ENCODE measurements at places on chromosomes 4 and X. TPM values are rescaled to one million over a fixed set of nuclear protein-coding genes. Genes with fewer than 3 reads are reported as not detected.

The ADH6 gene
- 5.2 TPM for total RNA-seq

The HPSE gene
- total RNA-seq, result 87.8 TPM

The PPID gene
- 34.6 TPM for total RNA-seq

The PLRG1 gene
- total RNA-seq, result 95.7 TPM

The TMEM271 gene
- total RNA-seq, result 0.21 TPM

The USP26 gene
- total RNA-seq, result not detected

The MAGEB6B gene
- total RNA-seq, result not detected

The SLC9B1 gene
- 1.6 TPM for total RNA-seq

The EMCN gene
- total RNA-seq, result 0.51 TPM

The FAT1 gene
- 188 TPM for total RNA-seq

The OTC gene
- 3.2 TPM for total RNA-seq

The ZAR1 gene
- total RNA-seq, result not detected

The DRD5 gene
- not detected for total RNA-seq

The TSPAN7 gene
- 21.8 TPM for total RNA-seq

The GYPE gene
- not detected for total RNA-seq

The XAGE1B gene
- not detected for total RNA-seq

GRCh38 chrX:136021160-136021559 lies 35.9 kb downstream of the SLC9A6 start:
- no peak overlapping the region for H3K27ac ChIP-seq
- no peaks in the 10 kb centered on the region for H3K27me3 ChIP-seq
- no peak overlapping the region for H3K4me3 ChIP-seq
- no peaks in the 10 kb centered on the region for H3K4me1 ChIP-seq
- peaks cover 15% of the 10 kb centered on the region for H3K36me3 ChIP-seq

DNA sequence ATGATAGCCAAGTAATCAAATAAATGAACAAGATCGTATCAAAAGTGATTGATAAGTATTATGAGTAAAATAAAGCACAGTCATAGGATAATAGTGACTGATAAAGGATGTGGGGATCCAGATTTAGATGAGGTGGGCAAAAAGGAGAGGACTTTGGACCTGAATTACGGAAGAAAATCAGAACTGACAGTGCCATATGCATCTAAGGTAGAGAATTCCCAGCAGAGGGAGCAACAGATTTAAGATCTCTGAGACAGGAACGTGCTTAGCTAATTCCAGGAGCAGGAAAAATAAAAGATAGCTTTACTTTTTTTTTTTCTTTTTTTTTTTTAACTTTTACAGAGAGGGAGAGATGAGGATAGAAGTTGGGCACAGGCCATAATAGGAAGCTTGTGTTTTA lies 189.9 kb downstream of the NWD2 start:
- no peaks in the 10 kb centered on the region for H3K27me3 ChIP-seq
- no peaks in the 10 kb centered on the region for H3K36me3 ChIP-seq
- peaks cover 15% of the 10 kb centered on the region for H3K4me1 ChIP-seq
- no peak overlapping the region for H3K27ac ChIP-seq
- H3K4me3 ChIP-seq, result no peak overlapping the region

GRCh38 chrX:153735274-153735673 lies 10.6 kb downstream of the ABCD1 start:
- H3K36me3 ChIP-seq, result peaks cover 9% of the 10 kb centered on the region
- DNase-seq, result no peak
- H3K4me3 ChIP-seq, result no peak overlapping the region

DNA sequence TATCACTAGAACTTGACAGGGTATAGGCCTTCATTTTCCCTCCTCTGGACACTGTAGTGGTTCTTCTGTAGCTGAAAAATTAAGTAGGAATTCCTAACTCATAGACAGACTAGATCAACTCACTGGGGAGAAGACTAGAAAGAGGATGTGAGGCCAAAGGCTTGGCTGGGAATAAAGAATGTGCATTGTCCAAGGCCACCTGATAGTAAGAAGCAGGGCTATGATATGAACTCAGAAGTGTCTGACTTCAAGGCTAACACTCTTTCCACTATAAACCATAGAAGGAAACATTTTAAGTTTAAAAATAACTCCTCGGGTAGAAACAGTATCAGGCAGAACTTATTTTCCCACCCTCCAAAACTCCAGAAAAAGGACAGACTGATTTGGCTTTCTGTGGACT lies 346.6 kb downstream of the OPHN1 start:
- H3K27me3 ChIP-seq, result no peaks in the 10 kb centered on the region
- no peak overlapping the region for H3K27ac ChIP-seq
- DNase-seq, result no peak
- no peaks in the 10 kb centered on the region for H3K4me1 ChIP-seq
- H3K4me3 ChIP-seq, result no peak overlapping the region
- no peaks in the 10 kb centered on the region for H3K36me3 ChIP-seq

- H3K27ac ChIP-seq, result peak overlapping the region; percentile 35
- DNase-seq, result no peak
- H3K36me3 ChIP-seq, result no peaks in the 10 kb centered on the region
Measured at GRCh38 chr4:15451866-15452765, 17.6 kb upstream of the CC2D2A start.

DNA sequence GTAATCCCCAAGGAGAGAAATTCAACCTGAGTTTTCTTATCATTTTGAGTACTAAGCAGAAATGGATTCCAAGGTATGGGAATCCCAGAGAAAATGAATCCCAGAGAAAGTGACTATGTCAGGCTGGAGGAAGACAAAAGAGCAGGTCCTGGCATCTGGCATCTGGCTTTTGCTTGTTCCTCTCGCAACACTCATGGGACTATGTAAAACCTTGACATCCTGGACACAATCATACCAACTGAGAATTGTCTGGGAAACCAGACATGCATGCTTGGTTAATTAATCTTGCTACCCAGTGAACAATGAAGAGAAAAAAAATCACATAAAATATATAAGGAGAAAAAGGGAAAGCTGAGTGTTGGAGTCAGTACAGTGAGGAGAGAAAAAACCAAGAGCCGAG lies 12.9 kb downstream of the DCAF8L1 start:
- H3K4me1 ChIP-seq, result no peaks in the 10 kb centered on the region
- no peaks in the 10 kb centered on the region for H3K36me3 ChIP-seq
- no peak for DNase-seq

GRCh38 chr4:4268776-4269175 lies 20.8 kb upstream of the TMEM128 start:
- no peak overlapping the region for H3K4me3 ChIP-seq
- no peak for DNase-seq
- no peaks in the 10 kb centered on the region for H3K4me1 ChIP-seq
- H3K27me3 ChIP-seq, result no peaks in the 10 kb centered on the region
- peaks cover 4% of the 10 kb centered on the region for H3K36me3 ChIP-seq

- peaks cover 3% of the 10 kb centered on the region for H3K36me3 ChIP-seq
- peaks cover 43% of the 10 kb centered on the region for H3K4me1 ChIP-seq
- DNase-seq, result no peak
Measured at GRCh38 chr4:113144091-113144490, 94.6 kb downstream of the ANK2 start.

GRCh38 chr4:52550186-52550585 lies 108.9 kb downstream of the USP46 start:
- H3K4me1 ChIP-seq, result peaks cover 31% of the 10 kb centered on the region
- H3K4me3 ChIP-seq, result no peak overlapping the region
- DNase-seq, result no peak
- no peaks in the 10 kb centered on the region for H3K36me3 ChIP-seq
- H3K27me3 ChIP-seq, result no peaks in the 10 kb centered on the region

- H3K36me3 ChIP-seq, result no peaks in the 10 kb centered on the region
- no peaks in the 10 kb centered on the region for H3K27me3 ChIP-seq
- H3K27ac ChIP-seq, result no peak overlapping the region
- no peaks in the 10 kb centered on the region for H3K4me1 ChIP-seq
Measured at GRCh38 chrX:123424546-123424945, 240.5 kb downstream of the GRIA3 start.

DNA sequence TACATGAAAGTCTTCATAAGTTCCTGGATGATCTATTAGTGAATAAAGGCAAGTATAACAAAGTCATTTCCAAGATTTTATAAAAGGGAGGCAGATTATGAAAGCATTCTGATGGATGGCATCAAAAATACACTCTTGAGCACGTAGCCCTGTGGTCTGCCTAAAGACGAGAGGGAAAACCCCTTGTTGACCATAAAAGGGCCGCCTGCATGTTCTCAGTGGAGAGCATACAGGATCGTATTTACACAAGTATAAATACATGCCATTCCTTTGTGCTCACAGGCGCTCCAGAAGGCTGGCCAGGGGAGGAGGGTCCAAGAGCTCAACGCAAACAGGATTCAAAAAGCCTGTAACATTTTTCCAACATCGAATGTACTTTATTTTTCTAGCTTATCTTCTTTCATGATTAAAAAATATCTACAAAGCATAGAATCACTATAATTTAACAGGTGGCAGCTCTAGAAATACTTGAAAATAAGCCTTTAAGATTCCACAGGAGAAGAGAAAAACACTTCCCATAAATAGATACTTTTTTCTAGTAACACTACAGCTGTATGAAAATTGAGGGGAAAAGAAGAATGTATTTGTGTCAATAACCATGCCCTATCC lies 29.6 kb downstream of the PDGFC start:
- DNase-seq, result peak; percentile 68
- peak overlapping the region; percentile 87 for H3K27ac ChIP-seq
- peaks cover 47% of the 10 kb centered on the region for H3K4me1 ChIP-seq
- H3K4me3 ChIP-seq, result peak overlapping the region; percentile 54
- H3K27me3 ChIP-seq, result no peaks in the 10 kb centered on the region

DNA sequence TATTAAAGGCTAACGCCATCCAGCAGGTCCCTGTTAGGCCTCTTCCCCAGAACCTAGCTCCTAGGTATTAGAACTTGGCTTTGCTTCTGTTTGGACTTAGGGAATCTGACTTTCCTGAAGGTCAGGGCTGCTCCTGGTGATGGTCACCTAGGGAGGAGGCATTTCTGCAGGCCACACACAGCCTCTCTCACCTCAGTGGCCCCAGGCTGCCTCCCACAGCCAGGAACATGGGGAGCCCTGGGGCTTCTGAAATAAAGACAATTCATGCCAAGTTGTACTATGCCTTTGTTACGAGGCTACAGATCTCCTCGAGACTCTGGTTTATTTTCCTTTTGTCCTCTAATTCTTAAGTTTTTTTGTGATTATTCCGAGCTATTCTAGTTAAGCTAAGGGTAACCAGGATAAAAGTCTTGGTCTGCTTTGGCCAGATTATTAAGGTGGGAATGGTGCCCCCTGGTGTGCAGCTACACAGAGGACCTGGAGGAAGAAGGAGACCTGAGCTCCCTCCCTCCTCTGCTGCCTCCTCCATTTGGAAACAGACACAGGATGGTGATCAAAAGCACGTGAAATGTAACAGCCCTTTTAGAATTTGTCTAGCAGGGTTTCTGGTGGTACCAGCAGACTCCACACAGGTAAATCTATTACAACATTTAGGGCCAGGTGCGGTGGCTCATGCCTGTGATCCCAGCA lies 131.0 kb downstream of the DCLK2 start:
- no peak overlapping the region for H3K27ac ChIP-seq
- H3K4me1 ChIP-seq, result peaks cover 54% of the 10 kb centered on the region
- H3K4me3 ChIP-seq, result no peak overlapping the region

GRCh38 chr4:131091896-131092295 lies 1995.9 kb downstream of the C4orf33 start:
- peaks cover 3% of the 10 kb centered on the region for H3K4me1 ChIP-seq
- H3K27me3 ChIP-seq, result no peaks in the 10 kb centered on the region
- no peaks in the 10 kb centered on the region for H3K36me3 ChIP-seq
- no peak for DNase-seq
- no peak overlapping the region for H3K27ac ChIP-seq
- H3K4me3 ChIP-seq, result no peak overlapping the region

DNA sequence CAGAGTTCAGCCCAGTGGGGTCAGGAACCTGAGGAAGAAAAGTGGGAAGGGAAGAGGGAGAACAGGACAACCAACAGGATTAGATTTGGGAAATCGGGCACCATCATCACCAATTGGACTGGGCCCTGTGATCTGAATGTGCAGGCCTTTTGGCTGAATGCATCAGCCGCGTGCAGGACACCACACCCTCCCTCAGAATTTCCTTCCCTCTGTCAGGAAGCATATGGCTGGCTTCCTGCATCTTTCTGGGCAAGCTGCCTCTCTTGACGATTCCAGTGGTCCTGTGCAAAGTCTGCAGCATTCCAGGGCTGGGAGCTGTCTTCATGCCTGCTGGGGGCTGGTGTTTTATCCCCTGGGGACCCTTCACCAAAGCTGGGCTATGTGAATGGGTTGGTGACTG lies 16.4 kb downstream of the MAGEA4 start:
- no peaks in the 10 kb centered on the region for H3K36me3 ChIP-seq
- no peaks in the 10 kb centered on the region for H3K4me1 ChIP-seq
- no peaks in the 10 kb centered on the region for H3K27me3 ChIP-seq
- no peak overlapping the region for H3K4me3 ChIP-seq
- no peak overlapping the region for H3K27ac ChIP-seq

DNA sequence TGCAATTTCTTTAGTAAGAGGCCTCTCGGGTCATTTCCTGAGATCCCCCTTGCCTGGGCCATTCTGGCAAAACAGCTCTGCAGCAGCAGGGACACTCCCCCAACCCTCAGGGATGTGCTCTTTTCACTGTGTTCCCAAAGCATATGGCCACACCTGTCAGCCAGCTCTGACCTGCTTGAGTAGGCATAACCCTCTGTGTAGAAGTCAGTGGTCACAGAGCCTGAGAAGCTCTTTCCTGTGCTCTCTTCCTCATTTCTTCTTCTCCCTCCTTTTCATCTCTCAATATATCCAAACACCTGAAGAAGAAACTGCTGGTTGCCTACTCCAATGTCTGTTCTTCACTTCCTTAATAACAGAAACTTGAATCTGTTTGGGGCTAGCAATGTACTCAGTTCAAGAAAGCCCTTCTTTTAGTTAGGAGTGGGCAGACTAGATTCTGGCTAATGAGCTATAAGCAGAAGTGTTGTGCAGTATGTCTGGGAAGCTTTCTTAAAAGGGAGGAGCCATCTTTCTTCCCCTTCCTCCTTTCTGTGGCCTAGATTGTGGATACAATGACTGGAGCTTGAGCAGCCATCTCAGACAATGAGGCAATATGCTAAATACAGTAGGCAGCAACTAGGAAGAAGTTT lies 73.3 kb downstream of the PRPS1 start:
- no peak overlapping the region for H3K4me3 ChIP-seq
- H3K4me1 ChIP-seq, result no peaks in the 10 kb centered on the region
- no peak for DNase-seq
- no peak overlapping the region for H3K27ac ChIP-seq
- H3K36me3 ChIP-seq, result no peaks in the 10 kb centered on the region

- no peaks in the 10 kb centered on the region for H3K27me3 ChIP-seq
- H3K27ac ChIP-seq, result no peak overlapping the region
- H3K36me3 ChIP-seq, result no peaks in the 10 kb centered on the region
- DNase-seq, result no peak
- no peaks in the 10 kb centered on the region for H3K4me1 ChIP-seq
- H3K4me3 ChIP-seq, result no peak overlapping the region
Measured at GRCh38 chrX:15206306-15206705, 63.6 kb downstream of the ASB9 start.

DNA sequence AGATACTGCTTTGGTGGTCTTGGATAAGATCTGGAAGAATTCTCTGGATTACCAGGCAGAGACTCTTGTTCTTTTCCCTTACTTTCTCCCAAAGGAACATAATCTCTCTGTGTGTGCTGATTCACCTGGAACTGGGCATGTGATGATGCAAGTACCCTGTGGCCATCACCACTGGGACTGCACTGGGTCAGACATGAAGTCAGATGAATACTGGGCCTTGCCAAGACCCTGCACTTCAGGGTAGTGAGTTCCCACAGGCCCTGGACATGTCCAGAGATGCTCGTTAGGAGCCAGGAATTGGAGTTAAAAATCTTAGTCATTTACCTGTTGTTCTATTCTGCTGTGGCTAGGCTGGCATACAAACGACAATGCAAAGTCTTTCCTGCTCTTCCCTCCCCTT lies 290.1 kb upstream of the BMP3 start:
- DNase-seq, result no peak
- no peaks in the 10 kb centered on the region for H3K4me1 ChIP-seq
- no peak overlapping the region for H3K4me3 ChIP-seq
- no peaks in the 10 kb centered on the region for H3K36me3 ChIP-seq
- no peak overlapping the region for H3K27ac ChIP-seq
- H3K27me3 ChIP-seq, result no peaks in the 10 kb centered on the region

All from type B pancreatic cell (in vitro differentiated cells).